ENCODE measurements at places on chromosomes 12 and 14. TPM values are rescaled to one million over a fixed set of nuclear protein-coding genes. Genes with fewer than 3 reads are reported as not detected.

BICDL1 gene
- total RNA-seq, result 180 TPM

SRRM4 gene
- not detected for total RNA-seq

CEP128 gene
- total RNA-seq, result 14.2 TPM

ASB8 gene
- 52.3 TPM for total RNA-seq

OR6C2 gene
- not detected for total RNA-seq

DNA sequence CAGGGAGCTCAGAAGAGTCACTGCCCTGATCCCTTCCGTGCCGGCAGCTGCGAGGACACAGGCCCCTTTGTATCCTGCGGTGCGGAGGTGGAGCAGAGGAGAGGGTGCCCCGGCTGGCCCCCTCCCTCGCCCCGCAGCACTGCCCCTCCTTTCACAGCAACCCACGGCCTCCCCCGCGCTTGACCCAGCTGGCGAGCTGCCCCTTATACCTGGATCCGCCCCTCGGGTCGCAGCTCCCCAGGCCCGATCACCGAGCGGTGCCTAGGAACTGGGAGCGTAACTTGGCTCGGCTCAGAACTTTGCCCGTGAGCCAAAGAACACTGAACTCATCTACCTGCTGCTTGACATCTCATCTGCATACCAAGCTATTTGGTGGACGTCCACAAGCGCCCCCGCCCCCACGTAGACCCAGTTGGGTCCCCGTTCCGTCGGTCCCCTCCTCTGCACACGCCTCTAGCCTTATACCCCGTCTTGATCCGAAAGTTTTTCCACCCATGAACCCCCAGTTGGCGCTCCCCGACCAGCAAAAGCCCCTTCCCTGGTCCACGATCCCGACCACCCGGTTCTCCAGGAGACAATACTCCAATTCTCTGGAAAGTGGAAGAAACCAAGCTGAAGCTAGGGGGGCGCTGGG, 697 bp upstream of the DNAJC14 start:
- H3K4me1 ChIP-seq, result peaks cover 60% of the 10 kb centered on the region
- peak overlapping the region; percentile 92 for H3K27ac ChIP-seq
- H3K27me3 ChIP-seq, result no peaks in the 10 kb centered on the region
- H3K4me3 ChIP-seq, result peak overlapping the region; percentile 99
- peak; percentile 50 for DNase-seq

- H3K4me1 ChIP-seq, result no peaks in the 10 kb centered on the region
- H3K4me3 ChIP-seq, result no peak overlapping the region
- H3K27ac ChIP-seq, result no peak overlapping the region
- no peaks in the 10 kb centered on the region for H3K36me3 ChIP-seq
- no peak for DNase-seq
These were observed 439.4 kb downstream of the CCDC91 start for GRCh38 chr12:28629691-28630090.

DNA sequence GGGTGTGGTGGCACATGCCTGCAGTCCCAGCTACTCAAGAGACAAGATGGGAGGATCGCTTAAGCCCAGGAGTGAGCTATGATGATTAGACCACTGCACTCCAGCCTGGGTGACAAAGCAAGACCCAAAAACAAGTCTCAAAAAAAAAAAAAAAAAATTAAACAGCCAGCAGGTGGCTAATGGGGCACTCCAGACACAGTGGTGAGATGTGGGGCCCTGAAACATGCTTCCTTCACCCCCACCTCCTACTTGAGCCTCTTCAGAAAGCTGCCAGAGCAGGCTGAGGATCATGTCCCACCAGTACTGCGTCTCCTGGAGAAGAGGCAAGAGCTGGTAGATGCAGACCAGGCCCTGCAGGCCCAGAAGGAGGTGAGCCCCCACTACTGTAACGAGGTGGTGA, 2.1 kb downstream of the CFAP73 start:
- H3K27me3 ChIP-seq, result peaks cover 17% of the 10 kb centered on the region
- no peak overlapping the region for H3K27ac ChIP-seq
- peak overlapping the region; percentile 92 for H3K4me3 ChIP-seq
- H3K36me3 ChIP-seq, result no peaks in the 10 kb centered on the region
- DNase-seq, result no peak

DNA sequence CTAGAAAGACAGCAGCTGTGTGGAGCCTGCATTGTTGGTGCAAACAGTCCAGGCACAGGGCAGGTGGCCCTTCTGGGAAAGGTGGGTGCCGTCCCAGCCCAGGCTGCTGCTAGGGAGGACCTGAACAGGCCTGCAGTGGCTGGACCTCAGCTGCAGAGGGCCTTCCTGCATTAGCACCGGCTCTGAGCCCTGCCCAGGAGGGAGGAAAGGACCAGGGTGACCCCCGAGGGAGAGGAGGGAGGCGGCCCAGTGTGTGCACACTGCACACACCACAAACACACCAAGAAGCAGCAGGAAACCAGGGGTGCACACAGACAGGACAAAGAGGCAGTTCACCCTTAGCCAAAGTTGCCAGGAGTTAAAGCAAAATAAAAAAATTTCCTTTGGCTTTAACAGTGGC, 8.0 kb upstream of the PGAM5 start:
- H3K4me3 ChIP-seq, result no peak overlapping the region
- no peaks in the 10 kb centered on the region for H3K27me3 ChIP-seq
- H3K27ac ChIP-seq, result no peak overlapping the region
- peaks cover 6% of the 10 kb centered on the region for H3K36me3 ChIP-seq
- DNase-seq, result no peak

- H3K4me3 ChIP-seq, result no peak overlapping the region
- no peaks in the 10 kb centered on the region for H3K36me3 ChIP-seq
These were observed 93.4 kb upstream of the TBX5 start for GRCh38 chr12:114499338-114499737.

DNA sequence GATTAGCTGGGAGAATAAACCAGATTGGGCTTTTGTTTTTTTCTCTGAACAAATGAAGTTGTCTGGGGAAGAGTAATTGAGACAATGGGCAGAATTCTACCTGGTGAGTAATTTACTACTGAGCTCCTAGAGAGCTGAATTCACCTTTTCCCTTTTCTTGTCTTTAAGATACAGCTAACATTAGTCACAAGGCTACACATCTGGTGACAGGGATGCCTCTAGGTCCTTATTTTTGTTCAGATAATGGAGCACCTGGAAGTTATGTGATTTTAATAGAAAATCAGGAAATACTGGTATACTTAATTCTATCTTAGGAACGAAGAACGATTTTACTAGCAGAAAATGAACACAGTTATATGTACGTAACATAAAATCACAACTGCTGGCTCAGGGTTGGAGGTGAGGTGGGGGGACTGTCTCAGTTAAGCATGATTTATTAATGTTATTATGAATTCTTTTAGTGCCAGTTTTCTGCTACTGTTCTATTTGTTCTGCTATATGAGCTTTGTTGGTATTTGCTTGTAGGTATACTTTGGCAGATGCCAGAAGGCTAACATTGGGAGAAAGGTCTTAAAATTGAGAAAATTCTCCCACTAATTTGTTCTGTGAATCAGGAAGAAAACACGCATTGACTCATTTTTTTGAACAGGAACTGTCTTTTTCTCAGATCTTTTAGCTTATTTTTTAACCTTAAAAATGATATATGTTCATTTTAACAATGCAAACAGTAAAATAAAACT, 482.7 kb upstream of the RGS6 start:
- H3K36me3 ChIP-seq, result peaks cover 1% of the 10 kb centered on the region
- no peak overlapping the region for H3K4me3 ChIP-seq
- no peak overlapping the region for H3K27ac ChIP-seq

- H3K4me1 ChIP-seq, result peaks cover 25% of the 10 kb centered on the region
- peak overlapping the region; percentile 83 for H3K4me3 ChIP-seq
- no peak overlapping the region for H3K27ac ChIP-seq
- no peaks in the 10 kb centered on the region for H3K36me3 ChIP-seq
- peak; percentile 64 for DNase-seq
These were observed 2.1 kb downstream of the PRPH start for GRCh38 chr12:49296836-49297694.

- H3K27me3 ChIP-seq, result no peaks in the 10 kb centered on the region
- peaks cover 2% of the 10 kb centered on the region for H3K36me3 ChIP-seq
- peaks cover 29% of the 10 kb centered on the region for H3K4me1 ChIP-seq
- no peak overlapping the region for H3K27ac ChIP-seq
These were observed 50.3 kb upstream of the PPP2R5C start for GRCh38 chr14:101711041-101711856.

DNA sequence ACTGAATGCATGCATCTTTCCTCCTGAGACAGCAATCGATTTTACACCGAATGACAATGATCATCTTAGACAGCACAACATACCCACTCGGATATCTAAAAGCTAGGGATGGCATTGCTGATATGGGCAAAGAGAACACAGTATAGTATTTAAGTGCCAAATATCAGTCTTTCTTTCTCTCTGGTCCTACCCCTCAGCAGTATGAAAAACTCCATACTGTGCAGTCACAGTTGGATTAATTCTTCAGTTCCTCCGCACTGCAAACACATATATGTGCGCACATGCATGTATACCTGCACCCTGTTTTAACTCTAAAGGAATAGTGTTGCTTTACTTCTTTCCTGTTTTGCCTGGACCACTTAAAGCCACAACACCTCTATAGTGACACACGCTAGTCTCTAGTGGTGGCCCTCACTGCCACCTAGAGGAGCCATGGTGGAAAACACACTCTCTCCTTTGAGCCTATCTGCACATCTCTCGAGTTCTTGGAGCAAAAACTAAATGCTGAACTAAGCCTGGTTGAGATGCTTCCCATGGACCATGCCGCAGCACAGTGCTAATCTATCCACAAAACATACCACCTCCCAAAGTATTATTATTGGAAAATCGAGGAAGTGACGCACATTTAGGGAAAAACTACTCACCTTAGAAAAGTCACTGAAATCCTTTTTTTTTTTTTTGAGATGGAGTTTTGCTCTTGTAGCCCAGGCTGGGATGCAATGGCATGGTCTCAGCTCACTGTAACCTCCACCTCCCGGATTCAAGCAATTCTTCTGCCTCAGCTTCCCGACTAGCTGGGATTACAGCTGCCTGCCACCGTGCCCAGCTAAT, 11.9 kb downstream of the TMEM52B start:
- H3K4me1 ChIP-seq, result peaks cover 6% of the 10 kb centered on the region
- H3K27ac ChIP-seq, result no peak overlapping the region
- DNase-seq, result peak; percentile 46

- H3K4me3 ChIP-seq, result no peak overlapping the region
- H3K27ac ChIP-seq, result no peak overlapping the region
- no peaks in the 10 kb centered on the region for H3K4me1 ChIP-seq
- no peaks in the 10 kb centered on the region for H3K36me3 ChIP-seq
- no peaks in the 10 kb centered on the region for H3K27me3 ChIP-seq
These were observed 21.8 kb upstream of the TMEM132C start for GRCh38 chr12:128245121-128245520.

DNA sequence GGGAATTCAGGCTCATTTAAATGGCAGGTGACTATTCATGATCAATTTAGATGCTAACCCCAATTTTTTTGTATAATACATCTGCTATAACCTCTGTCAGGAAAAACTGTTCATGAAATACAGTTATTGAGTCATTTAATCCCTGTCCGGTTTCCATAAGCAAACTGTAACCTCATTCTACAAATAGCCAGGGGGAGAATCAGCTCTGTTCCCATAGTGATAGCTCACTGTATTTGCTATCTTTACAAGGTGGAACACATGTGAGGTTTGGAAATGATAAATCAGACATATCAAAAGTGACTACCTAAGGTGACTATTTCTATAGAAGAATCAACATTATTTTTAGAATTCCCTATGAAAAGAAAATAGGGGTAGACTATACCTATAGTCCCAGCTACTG, 38.6 kb upstream of the VPS33A start:
- no peak for DNase-seq
- no peaks in the 10 kb centered on the region for H3K27me3 ChIP-seq
- H3K36me3 ChIP-seq, result peaks cover 3% of the 10 kb centered on the region

- no peaks in the 10 kb centered on the region for H3K4me1 ChIP-seq
- no peak overlapping the region for H3K27ac ChIP-seq
- H3K36me3 ChIP-seq, result no peaks in the 10 kb centered on the region
- H3K4me3 ChIP-seq, result no peak overlapping the region
These were observed 87.0 kb downstream of the TBX5 start for GRCh38 chr12:114318984-114319383.

DNA sequence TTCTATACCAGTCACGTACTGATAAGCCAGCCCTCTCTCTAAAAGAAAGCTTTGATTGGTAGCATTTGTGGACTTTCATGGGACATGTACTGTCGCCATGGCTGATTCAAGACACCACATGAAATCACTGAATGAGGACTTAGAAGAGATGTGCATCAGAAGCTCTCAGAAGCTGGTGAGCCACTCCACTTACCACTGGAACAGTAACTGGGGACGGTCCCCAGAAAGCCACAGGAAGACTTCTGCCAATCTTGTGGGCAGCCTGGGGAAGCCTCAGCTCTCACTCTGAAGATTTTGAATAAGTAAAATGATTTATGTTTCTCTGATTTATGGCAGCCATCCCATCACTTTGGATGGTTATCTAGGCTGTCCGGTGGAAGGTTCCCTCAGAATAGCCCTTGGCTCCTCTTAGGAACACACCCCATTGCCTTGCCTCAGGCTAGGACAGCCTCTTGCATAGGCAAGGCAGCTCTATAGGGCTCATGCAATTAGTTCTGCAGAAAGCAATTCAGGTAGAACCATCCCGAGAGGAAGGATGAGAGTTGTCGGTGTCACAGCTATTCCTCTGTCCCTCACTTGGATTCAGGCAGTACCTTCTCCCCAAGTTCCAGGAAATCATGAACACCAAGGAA, 9.8 kb downstream of the DHRS1 start:
- H3K27me3 ChIP-seq, result peaks cover 6% of the 10 kb centered on the region
- peak overlapping the region; percentile 42 for H3K4me3 ChIP-seq
- H3K36me3 ChIP-seq, result peaks cover 9% of the 10 kb centered on the region
- no peak overlapping the region for H3K27ac ChIP-seq
- peaks cover 54% of the 10 kb centered on the region for H3K4me1 ChIP-seq
- peak; percentile 79 for DNase-seq

DNA sequence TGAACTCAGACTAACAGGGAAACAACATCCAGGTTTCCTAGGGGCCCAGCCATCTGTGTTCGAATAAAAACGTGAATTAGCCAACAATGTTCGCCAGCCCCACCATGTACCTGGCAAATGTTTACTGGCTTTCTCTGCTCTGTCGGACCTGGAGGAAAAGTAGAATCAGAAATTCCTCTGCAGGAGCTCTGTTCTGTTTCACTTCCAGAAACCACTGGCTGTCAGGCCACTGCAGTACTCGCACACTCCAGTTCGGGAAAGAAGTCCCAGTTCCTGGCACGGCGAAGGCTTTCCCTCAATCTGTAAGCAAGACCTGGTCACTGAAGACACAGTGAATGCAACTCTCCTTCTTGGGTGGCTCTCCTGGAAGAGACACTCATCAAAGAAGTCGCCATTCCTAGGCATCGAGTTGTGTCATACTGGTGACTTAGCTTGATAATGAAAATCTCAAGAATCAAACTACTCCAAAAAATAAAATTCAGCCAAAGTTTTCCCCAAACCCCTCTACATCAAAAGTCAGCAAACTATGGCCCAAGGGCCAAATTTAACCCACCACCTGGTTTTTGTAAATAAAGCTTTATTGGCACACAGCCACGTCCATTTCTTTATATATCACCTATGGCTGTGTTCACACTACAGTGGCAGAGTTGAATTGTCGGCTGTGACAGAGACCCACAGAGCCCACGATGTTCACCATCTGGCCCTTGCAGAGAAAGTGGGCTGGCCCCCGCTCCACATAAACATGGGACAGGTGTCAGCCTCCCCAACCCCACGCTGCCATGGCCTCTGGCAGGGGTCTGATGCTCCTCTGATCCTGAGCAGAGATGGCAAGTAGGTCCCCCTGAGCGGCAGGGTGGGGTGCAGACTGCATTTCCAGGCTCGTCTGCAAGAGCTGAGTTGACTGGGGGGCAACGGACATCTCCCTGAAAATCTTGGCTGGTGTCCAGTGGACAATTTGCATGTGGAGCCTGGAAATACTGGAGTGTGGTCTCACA, 189.2 kb upstream of the DIO3 start:
- H3K4me1 ChIP-seq, result no peaks in the 10 kb centered on the region
- H3K27ac ChIP-seq, result no peak overlapping the region
- no peak for DNase-seq
- peaks cover 22% of the 10 kb centered on the region for H3K27me3 ChIP-seq
- no peak overlapping the region for H3K4me3 ChIP-seq
